ENCODE measurements at places on chromosomes 1 and 21.

GRCh38 chr1:197145446-197146024, 934 bp downstream of the ASPM start:
- DNase-seq = no peak

DNA sequence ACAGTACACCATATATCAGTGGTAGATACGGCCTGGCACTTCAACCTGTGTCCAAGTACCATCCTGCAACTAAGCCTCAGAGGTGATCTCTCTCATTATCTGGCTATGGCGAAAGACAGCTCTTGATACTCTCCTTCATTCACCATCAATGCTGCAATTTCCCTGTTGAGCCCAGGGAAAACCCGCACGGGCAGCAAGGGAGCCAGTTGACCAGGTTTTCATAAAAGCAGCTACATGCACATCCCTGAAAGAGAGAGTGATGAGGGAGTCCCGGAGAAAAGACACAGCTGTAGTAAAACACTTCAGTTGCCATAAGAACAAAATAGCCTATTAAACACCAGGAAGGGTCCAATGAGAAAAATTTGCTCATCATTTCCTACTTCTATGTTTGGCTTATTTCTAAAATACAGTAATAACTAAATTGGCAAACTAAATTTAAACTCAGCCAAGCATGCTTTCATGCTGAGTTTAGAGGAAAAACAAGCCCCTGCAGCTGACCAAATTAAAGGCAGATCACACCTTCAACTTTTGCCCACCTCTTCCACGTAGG, 68.3 kb downstream of the CAPZB start:
- DNase-seq = no peak

DNA sequence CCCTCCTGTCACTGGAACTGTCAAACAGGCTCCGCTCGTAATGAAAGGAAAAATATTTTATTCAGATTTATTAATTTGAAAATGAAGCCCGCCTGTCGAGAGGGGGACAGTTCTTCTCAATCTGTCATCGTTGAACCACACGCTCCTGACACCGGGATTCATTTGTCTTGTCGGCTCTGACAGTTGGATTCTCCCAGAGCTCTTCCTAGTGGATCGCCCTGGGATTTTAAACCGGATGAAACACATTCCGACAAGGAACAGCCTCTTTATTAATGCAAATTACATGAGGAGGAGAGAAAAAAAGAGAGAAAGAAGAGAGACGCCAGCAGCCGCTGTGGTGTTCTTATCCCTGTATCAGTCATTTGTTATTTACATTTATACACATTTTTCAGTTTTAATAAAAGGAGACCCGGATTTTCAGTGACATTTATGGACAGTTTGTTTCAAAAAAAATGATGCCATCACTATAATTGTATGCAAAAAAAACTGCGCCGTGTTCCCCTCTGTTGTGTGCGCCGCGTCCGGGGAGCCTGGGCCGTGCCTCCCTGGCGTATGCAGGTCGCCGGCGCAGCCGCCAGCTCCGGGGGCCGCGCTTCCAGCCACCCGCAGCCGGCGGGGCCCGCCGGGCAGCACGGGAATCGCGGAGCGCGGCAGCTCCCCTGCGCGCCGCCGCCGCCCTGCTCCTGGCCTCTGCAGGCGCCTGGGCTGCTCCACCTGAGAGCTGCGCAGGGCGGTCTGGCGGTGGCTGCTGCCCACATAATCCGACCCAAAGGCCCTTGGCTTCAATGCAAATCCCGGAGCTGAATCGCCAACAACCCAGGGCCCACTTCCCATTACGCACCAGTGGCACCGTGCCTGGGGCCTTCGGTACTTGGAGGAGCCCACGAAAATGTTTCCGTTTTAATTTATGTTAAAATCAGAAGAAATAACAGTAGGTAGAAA, 237.9 kb upstream of the PBX1 start:
- no peak for DNase-seq

DNA sequence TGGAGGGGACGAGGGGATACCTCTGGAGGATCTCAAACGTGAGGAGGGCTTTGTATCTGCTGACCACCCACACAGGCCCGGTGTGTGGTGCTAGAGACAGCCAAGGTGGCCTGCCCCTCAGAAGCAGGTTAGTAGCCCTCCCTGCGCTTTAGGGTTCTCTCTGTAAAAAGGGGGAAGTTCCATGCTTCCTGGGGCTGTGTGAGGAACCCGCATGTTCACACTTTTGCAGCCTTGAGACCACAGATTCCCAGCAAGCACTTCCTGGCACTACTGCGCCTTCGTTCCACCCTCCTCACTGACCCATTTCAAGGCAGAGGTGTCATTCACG, 7.9 kb upstream of the GUCA2B start:
- DNase-seq = no peak

Data from CMK (cell line).